ENCODE measurements at places on chromosomes 7 and 10. TPM values are rescaled to one million over a fixed set of nuclear protein-coding genes. Genes with fewer than 3 reads are reported as not detected.

- H3K4me3 ChIP-seq, result no peak overlapping the region
- no peaks in the 10 kb centered on the region for H3K36me3 ChIP-seq
- H3K4me1 ChIP-seq, result no peaks in the 10 kb centered on the region
- H3K27ac ChIP-seq, result no peak overlapping the region
- no peaks in the 10 kb centered on the region for H3K27me3 ChIP-seq
These were observed 126.3 kb upstream of the NANOS1 start for GRCh38 chr10:118903251-118903650.

The ABCC2 gene
- total RNA-seq, result 1.5 TPM

- no peaks in the 10 kb centered on the region for H3K4me1 ChIP-seq
- no peak for DNase-seq
- H3K27ac ChIP-seq, result no peak overlapping the region
- peaks cover 5% of the 10 kb centered on the region for H3K36me3 ChIP-seq
- no peaks in the 10 kb centered on the region for H3K27me3 ChIP-seq
These were observed 93.9 kb upstream of the SH2B2 start for GRCh38 chr7:102192790-102193189.

The BMS1 gene
- 40.4 TPM for total RNA-seq

DNA sequence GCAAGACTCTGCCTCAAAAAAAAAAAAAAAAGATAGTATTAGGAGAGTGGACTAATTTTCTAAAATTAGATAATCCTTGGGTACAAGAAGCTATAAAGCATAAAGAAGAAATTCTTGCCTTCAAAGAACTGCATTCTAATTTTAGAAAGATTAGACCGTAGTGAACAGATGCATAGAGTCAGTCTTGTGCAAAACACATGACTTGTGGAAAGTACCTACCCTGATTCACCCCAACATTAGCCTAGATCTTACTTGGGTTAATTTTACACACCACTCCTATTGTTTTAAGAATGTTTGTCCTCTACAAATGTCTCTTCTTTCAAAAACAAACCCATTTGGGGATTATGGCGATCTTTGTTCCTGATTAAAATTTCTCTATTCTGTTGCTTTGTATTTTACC, 38.9 kb upstream of the SP8 start:
- no peaks in the 10 kb centered on the region for H3K27me3 ChIP-seq
- H3K4me1 ChIP-seq, result no peaks in the 10 kb centered on the region
- H3K4me3 ChIP-seq, result no peak overlapping the region
- no peak for DNase-seq

GRCh38 chr7:154804449-154804848, 198.5 kb downstream of the PAXIP1 start:
- H3K4me3 ChIP-seq, result no peak overlapping the region
- H3K4me1 ChIP-seq, result no peaks in the 10 kb centered on the region
- no peak overlapping the region for H3K27ac ChIP-seq
- no peak for DNase-seq
- H3K36me3 ChIP-seq, result no peaks in the 10 kb centered on the region

- DNase-seq, result no peak
- no peak overlapping the region for H3K27ac ChIP-seq
- H3K27me3 ChIP-seq, result no peaks in the 10 kb centered on the region
- H3K4me1 ChIP-seq, result no peaks in the 10 kb centered on the region
- H3K4me3 ChIP-seq, result no peak overlapping the region
These were observed 24.1 kb upstream of the FFAR4 start for GRCh38 chr10:93542358-93542791.

GRCh38 chr10:72334196-72334824, 20.4 kb downstream of the DNAJB12 start:
- H3K27ac ChIP-seq, result peak overlapping the region; percentile 25
- no peaks in the 10 kb centered on the region for H3K27me3 ChIP-seq
- no peak for DNase-seq
- H3K4me3 ChIP-seq, result peak overlapping the region; percentile 14
- peaks cover 77% of the 10 kb centered on the region for H3K4me1 ChIP-seq

The TWIST1 gene
- not detected for total RNA-seq

The ECHS1 gene
- 76.3 TPM for total RNA-seq

The TPST1 gene
- total RNA-seq, result 1.7 TPM

DNA sequence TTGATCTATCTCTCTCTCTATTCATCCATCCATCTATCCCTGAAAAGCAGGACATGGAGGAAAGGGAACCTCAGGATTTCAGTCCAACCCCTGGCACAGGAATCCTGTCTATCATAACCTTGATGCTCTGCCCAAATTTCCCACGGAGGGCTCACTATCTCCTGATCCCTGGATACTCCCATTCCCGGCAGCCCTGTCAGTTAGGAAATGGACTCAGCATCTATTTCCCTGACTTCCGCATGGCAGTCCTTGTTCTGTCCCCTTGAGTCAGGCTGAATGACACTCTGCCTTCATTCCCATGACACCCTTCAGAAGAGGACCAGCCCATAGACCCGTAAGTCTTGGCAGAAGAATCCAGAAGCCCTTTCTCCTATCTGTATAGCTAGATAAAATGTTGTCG, 77.7 kb downstream of the VWA2 start:
- H3K27me3 ChIP-seq, result no peaks in the 10 kb centered on the region
- no peak overlapping the region for H3K4me3 ChIP-seq
- no peak overlapping the region for H3K27ac ChIP-seq
- no peak for DNase-seq

- H3K27ac ChIP-seq, result no peak overlapping the region
- H3K4me1 ChIP-seq, result peaks cover 8% of the 10 kb centered on the region
- DNase-seq, result no peak
These were observed 34.2 kb downstream of the ADRB1 start for GRCh38 chr10:114077815-114078219.

The DRGX gene
- not detected for total RNA-seq

GRCh38 chr7:124188576-124188975, 155.7 kb upstream of the TMEM229A start:
- no peaks in the 10 kb centered on the region for H3K36me3 ChIP-seq
- no peaks in the 10 kb centered on the region for H3K4me1 ChIP-seq
- DNase-seq, result no peak
- no peak overlapping the region for H3K27ac ChIP-seq
- H3K4me3 ChIP-seq, result no peak overlapping the region

DNA sequence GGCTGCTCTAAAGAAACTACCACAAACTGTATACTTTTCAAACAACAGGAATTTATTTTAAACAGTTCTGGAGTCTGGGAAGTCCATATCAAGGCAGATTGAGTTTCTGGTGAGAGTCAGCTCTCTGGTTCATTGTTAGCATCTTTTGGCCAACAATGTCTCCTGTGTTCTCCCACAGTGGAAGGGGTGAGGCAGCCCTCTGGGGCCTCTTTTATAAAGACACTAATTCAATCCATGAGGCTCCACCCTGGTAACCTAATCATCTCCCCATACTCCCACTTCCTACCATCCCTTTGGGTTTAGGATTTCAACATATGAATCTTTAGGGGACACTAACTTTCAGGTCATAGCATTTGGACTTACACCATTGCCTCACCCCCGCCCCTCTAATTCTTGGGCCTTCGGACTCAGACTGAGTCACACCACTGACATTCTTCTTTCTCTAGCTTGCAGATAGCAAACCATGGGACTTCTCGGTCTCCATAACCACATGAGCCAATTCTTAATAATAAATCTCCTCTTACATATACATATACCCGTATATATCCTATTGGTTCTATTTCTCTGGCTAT, 64.3 kb upstream of the ANTXRL start:
- DNase-seq, result no peak
- no peak overlapping the region for H3K4me3 ChIP-seq
- no peaks in the 10 kb centered on the region for H3K36me3 ChIP-seq
- no peak overlapping the region for H3K27ac ChIP-seq
- no peaks in the 10 kb centered on the region for H3K4me1 ChIP-seq

The AMPH gene
- total RNA-seq, result not detected

The INHBA gene
- not detected for total RNA-seq

The OLAH gene
- not detected for total RNA-seq

- no peak for DNase-seq
- H3K4me3 ChIP-seq, result no peak overlapping the region
- no peaks in the 10 kb centered on the region for H3K27me3 ChIP-seq
- H3K4me1 ChIP-seq, result no peaks in the 10 kb centered on the region
- no peaks in the 10 kb centered on the region for H3K36me3 ChIP-seq
- no peak overlapping the region for H3K27ac ChIP-seq
These were observed 78.4 kb upstream of the EMX2 start for GRCh38 chr10:117464176-117464575.

The DGKI gene
- total RNA-seq, result 1.4 TPM

- no peak overlapping the region for H3K27ac ChIP-seq
- H3K27me3 ChIP-seq, result no peaks in the 10 kb centered on the region
- H3K36me3 ChIP-seq, result no peaks in the 10 kb centered on the region
These were observed 180.6 kb upstream of the CHRM2 start for GRCh38 chr7:136687693-136688322.

The SPDYE5 gene
- not detected for total RNA-seq

- no peaks in the 10 kb centered on the region for H3K36me3 ChIP-seq
- no peak overlapping the region for H3K27ac ChIP-seq
- no peak for DNase-seq
- peaks cover 10% of the 10 kb centered on the region for H3K4me1 ChIP-seq
- H3K27me3 ChIP-seq, result no peaks in the 10 kb centered on the region
- no peak overlapping the region for H3K4me3 ChIP-seq
These were observed 87.4 kb downstream of the CHN2 start for GRCh38 chr7:29281782-29282541.

DNA sequence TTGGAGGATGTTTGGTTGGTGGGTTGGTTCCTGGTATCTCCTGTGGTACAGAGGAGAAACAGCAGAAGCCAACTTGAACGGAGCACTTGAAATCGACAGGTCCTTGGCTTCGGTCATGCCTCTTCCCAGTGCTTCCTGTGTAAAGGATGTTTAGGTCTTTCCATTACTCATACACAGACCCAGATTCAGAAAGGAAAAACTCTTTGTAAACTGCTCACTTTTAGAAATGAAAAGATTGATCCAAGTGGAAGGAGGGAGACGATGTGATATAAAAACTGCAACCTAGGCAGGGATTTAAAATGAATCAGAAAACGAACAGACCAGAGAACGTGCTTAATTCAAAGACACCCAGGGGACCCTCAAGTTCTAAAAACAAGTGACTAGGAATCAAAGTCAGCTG, 338.4 kb downstream of the GALNT17 start:
- H3K36me3 ChIP-seq, result no peaks in the 10 kb centered on the region
- H3K4me1 ChIP-seq, result no peaks in the 10 kb centered on the region
- no peak overlapping the region for H3K4me3 ChIP-seq
- DNase-seq, result no peak
- H3K27me3 ChIP-seq, result no peaks in the 10 kb centered on the region

The ANKRD26 gene
- 9.7 TPM for total RNA-seq

DNA sequence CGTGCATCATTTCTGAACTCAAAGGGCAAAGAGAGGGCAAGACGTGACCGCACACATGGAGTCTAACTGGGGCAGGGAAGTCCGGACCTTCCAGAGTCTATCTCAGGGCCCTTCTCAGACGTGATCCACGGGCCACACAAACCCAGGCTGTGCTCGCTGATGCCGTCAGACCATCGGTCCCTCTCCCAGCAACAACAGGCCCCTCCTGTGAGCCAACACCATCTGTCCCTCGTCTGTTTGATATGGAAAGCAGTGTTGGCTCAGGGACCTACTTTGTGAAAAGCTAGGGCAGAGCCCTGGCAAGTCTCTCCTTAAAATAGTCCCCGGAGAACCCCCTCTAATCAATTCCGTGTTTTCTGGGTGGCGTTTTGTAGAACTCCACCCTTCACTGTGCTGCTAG, 208.8 kb downstream of the TCERG1L start:
- DNase-seq, result no peak
- no peak overlapping the region for H3K27ac ChIP-seq
- no peak overlapping the region for H3K4me3 ChIP-seq

DNA sequence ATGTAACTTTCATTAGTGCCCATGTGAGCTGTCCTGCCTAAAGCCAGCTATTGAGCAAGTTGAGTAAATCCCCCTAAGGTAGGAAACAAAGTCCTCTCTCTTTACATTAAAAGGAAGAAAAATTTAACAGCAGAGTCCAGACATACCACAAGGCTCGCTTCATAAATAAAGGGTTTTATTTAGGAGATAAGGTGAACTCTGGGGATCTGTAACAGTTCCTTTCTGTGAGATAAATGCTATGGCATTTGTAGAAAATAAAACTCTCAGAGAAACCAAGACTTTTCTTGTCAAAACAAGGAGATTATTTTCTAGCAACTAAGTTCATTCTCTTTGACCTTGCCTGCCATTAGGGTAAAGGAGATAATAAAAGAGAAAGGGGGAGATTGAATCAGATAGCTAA, 32.3 kb upstream of the LYZL1 start:
- DNase-seq, result no peak
- H3K4me3 ChIP-seq, result no peak overlapping the region
- no peaks in the 10 kb centered on the region for H3K27me3 ChIP-seq
- H3K36me3 ChIP-seq, result no peaks in the 10 kb centered on the region

Measured in CD8-positive, alpha-beta memory T cell (primary cell).